ENCODE measurements at places on chromosomes 1 and 21. TPM values are rescaled to one million over a fixed set of nuclear protein-coding genes. Genes with fewer than 3 reads are reported as not detected.
A peak's percentile ranks its signal among the peaks of the same experiment; 100 is the strongest.

The XCL2 gene
- total RNA-seq, result not detected

DNA sequence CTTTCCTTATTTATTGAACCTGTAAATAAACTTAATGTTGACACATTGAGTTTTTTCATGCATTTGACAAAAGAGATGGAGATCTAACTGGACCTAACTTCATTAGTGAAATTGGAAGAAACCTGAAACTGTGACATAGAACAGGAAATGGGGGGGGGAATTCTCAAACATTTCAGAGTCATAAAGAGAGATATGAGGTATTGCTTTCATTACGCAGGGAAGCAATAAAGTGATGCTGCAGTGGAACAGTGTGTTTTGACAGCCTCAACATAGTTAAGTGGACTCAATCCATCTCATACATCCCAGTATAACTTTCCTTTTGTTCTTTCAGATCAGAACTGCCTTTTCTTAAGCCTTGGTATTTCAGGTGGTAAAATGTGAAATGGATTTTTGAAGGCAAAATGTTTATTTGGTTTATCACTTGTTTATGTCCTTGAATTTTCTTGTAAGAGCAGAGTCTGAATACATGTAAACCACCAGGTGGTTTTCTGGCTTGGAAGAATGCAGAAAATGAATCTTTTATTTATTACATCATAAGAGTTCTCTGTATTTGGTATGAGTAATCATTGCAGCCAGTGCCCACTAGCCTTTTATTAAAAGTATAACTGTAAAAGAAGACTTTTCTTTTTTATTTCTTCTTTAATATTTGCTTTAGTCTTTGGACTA is 132.5 kb downstream of the ZNF326 start:
- no peaks in the 10 kb centered on the region for H3K4me1 ChIP-seq
- no peak overlapping the region for H3K27ac ChIP-seq
- no peaks in the 10 kb centered on the region for H3K27me3 ChIP-seq
- no peaks in the 10 kb centered on the region for H3K36me3 ChIP-seq
- H3K4me3 ChIP-seq, result no peak overlapping the region

DNA sequence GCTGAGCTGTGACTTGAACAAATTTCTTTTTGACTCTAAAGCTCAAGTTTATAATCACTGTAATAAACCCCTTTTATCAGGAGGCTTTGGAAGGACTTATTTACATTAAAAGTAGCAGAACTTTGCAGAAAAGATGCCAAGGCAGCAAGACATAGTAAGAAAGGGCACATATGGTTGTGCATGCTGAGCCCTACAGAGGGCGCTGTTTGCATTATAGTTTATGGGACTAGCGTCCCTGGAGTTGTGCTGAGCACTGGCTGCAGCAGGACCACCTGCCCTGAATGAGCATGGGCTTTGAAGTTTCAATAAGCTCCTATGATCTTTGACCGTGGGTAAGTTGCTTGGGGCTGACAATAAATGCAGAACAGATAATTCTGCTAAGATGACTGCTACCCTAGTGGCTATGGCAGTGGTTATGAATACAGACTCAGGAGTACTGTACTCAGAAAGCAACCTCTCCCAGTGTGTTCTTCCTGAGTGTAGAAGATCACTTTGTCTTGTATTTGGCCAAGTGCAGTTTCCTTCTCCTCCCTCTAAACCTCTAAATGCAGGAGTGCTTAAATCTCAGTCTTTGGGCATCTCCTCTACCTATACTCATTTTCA is 45.4 kb upstream of the USP1 start:
- H3K4me3 ChIP-seq, result no peak overlapping the region
- no peaks in the 10 kb centered on the region for H3K36me3 ChIP-seq
- H3K27me3 ChIP-seq, result no peaks in the 10 kb centered on the region
- no peaks in the 10 kb centered on the region for H3K4me1 ChIP-seq
- peak; percentile 82 for DNase-seq

GRCh38 chr1:156860628-156861423 is at the start of gene NTRK1:
TSS of gene NTRK1 (plus strand) at chr1:156860865. CDS start at chr1:156860935, 70 bp downstream.
- peaks cover 2% of the 10 kb centered on the region for H3K36me3 ChIP-seq
- peak within 1 kb of the TSS; percentile 62 for H3K4me3 ChIP-seq
- no peak within 1 kb of the TSS for H3K27ac ChIP-seq

DNA sequence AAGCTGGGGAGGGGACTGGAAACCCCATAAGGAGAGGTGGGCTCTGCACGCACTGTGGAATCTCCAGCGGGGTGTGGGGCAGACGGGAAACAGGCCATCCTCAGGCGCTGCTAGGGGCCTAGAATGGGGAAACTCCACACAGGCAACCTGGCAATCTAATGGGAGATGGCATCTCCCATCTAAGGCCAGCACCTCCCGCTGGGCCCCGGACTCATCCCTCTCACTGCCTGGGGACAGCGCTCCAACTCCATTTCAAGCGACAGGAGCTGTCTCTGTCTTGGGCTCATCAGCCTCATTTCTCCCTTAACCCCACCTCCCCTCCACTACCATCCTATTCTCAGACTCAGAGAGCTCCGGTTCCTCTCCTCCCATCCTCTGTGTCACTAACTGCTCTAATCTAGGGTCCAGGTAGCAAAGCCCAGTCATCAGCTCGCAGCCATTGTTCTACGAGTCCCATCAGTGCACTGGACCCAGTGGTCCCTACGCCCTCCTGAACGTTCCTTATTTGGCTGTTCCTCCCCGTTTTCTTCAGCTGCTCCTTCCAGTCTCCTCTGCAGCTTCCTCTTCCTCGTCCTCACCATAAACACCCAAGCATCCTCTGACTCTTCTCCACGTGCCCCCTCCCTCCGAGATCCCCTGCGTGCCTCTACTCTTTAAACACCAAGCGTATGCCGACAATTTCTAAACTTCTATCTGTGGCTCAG is 93.4 kb upstream of the CASZ1 start:
- no peak overlapping the region for H3K27ac ChIP-seq
- peaks cover 16% of the 10 kb centered on the region for H3K4me1 ChIP-seq
- no peaks in the 10 kb centered on the region for H3K36me3 ChIP-seq

GRCh38 chr1:23098463-23099170 is 70.0 kb downstream of the LUZP1 start:
- no peaks in the 10 kb centered on the region for H3K27me3 ChIP-seq
- H3K36me3 ChIP-seq, result peaks cover 6% of the 10 kb centered on the region
- H3K4me3 ChIP-seq, result no peak overlapping the region
- H3K27ac ChIP-seq, result no peak overlapping the region
- DNase-seq, result peak; percentile 43
- no peaks in the 10 kb centered on the region for H3K4me1 ChIP-seq

- no peaks in the 10 kb centered on the region for H3K36me3 ChIP-seq
- no peak overlapping the region for H3K27ac ChIP-seq
- H3K27me3 ChIP-seq, result no peaks in the 10 kb centered on the region
- no peak for DNase-seq
Measured at GRCh38 chr1:223331301-223331700, 32.7 kb downstream of the SUSD4 start.
